Hematopoietic multipotent progenitor cell treated with erythropoietin and hydrocortisone succinate and interleukin-3 and kit ligand, for 17 days (in vitro differentiated cells): ENCODE measurements at places on chromosomes 7 and 10.

- DNase-seq, result no peak
Measured at GRCh38 chr7:31647511-31647910, 39.5 kb upstream of the PPP1R17 start.

DNA sequence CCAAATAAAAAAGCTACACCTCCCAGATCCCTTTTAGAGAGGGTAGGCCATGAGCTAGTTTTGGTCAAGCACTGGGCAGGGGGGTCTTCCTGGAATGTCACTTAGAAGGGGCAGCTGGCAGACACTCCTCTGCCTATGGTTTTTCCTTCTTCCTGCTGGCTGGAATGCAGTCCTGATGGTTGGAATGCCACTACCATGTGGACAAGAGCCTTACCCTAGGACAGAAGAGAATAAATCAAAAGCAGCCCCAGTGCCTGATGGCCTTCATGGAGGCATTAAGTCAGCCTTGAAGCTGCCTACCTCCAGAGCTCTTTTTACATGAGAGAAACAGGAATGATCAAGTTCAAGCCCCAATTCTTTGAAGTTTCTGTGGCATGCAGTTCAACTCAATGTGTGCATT, 43.5 kb upstream of the SORBS1 start:
- no peak for DNase-seq

DNA sequence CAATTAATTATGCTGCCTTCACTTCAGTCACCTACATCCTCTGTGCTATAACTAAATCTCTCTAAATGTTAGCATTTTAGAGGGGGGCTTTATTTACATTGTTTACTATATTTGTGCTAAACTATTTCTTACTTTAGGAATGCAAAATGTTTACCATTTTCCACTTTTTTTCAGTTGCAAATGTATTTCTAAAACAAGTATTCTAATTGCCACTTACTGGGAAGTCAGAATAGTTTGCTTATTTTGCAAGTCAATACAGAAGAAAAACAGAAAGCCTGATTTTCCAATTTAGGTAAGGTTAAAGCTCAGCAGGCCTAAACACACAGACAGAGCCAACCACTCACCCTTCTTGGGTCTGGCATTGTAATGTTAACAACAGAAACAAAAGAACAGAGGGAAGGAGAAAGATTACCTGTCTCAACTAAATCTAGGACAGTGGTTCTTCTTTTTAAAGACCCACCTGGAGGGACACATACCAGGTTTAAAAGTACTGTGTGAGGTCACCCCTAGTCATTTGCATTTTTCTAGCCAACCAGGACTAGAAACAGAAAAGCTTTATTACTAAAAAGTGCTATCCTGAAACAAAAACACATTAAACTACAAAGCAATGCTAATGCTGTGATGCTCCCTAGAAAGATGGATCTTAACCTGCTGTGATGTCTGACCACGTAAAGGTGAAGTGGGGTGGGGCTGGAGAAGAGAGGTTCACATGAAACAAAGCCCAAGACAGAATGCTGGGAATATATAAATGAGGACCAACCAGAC, 178.2 kb downstream of the SLC25A13 start:
- no peak for DNase-seq

DNA sequence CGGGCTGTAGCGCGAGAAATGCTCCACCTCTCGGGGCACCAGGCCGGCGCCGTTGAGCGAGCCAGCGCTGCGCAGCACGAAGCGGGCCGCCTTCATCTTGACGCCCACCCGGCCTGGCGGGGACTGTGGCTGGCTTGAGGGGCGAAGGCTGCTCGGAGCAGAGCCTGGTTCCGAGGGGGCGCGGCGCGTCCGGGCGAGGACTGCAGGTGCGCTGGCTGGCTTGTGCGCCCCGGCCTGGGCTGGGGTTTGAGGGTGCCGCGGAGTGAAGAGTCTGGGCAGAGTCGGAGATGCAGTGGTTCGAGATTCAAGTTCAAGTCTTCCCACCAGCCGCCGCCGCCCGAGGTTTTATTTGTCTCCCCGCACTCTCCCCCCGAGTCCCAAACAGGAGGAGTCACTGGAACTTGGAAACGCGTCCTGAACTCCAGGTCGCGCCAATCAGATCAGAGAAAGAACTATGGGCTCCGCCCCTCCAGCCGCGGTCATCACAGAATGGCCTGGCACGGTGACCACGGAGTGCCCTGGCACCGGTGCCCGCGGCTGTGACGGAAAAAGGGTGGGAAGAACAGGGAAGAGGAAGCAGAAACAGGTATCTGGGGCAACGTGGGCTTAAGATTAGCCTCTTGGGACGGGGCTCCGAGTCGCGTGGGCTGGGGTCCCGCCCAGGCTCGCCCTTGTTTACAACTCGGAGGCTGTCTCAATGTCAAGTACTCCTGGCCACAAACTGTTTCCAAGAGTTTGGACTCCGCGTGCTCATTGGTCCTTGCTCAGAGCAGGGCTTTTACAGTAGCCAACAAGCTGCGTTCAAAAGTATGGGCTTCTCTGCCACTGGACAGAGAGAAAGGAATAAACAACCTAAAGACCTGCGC, at the start of gene PDK4:
TSS of gene PDK4 (minus strand) at position 319 of the 866 bp plus-strand sequence. CDS start at position 96, 223 bp downstream.
- no peak for DNase-seq

- DNase-seq, result no peak
Measured at GRCh38 chr7:106615808-106616707, 44.9 kb downstream of the CCDC71L start.

- no peak for DNase-seq
Measured at GRCh38 chr7:12643001-12643643, 44.3 kb upstream of the ARL4A start.

DNA sequence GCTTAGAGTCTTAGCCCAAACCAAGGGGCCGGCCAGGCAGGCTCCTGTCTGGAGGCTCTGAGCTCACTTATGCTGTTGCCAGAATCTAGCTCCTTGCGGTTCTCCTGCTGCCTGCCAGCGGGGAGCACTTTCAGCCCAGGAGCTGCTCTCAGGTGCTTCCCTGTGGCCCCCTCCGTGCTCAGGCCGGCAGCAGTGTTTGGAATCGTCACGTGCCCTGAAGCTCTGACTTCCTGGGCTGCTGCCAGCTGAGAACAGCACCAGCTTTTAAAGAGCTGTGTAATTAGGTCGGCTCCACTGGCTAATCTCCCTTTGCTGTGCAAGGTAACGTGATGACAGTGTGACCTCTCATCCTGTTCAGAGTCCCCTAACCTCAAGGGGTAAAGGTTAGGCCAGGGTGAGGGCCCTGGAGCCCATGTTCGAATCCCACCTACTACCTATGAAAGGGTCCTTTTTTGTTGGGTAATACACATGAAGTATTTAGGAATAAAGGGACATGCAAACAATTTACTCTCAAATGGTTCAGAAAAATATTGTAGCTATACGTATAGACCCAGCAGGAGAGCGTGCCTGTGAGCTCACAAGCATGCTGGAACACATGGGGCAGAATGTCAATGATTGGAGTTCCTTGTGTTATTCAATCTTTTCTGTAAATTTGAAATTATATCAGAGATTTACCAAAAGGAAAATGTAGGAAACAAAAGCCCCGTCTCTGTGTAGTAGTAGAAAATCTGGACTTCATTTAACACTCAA, 16.6 kb downstream of the ZNF862 start:
- DNase-seq, result no peak

DNA sequence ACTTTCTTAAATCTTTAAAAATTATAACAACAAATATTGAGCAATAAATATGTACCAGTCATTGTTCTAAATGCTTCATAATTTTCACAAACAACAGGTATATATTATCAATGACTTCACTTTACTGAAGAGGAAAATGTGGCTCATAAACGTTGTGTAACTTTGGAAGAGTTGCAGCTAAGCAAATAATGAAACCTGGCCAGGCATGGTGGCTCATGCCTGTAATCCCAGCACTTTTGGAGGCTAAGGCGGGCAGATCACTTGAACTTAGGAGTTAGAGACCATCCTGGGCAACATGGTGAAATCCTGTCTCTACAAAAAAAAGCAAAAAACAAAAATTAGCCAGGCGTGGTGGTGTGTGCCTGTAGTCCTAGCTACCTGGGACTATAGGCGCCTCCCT, 71.9 kb upstream of the AMPH start:
- no peak for DNase-seq

DNA sequence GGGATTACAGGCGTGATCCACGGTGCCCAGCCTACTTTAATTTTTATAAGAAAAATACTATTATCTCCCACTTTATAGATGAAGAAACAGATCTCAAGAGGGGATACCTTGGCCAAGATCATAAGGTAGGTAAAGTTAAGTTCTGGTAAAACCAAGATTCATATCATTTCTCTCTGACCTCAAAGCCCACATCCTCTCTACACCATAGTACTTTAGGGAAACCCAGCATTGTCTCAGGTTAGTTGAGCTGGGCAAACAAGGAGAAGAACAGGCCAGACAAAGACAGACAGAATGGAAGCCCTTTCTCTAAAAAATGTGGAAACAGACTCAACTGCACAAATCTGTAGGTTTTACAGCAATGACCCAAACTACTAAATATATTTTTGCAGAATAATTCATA, 197.7 kb upstream of the FRMD4A start:
- no peak for DNase-seq

GRCh38 chr10:17607603-17608332, 9.4 kb downstream of the HACD1 start:
- DNase-seq, result peak; percentile 83

- no peak for DNase-seq
Measured at GRCh38 chr7:106167439-106168136, 55.5 kb upstream of the SYPL1 start.

DNA sequence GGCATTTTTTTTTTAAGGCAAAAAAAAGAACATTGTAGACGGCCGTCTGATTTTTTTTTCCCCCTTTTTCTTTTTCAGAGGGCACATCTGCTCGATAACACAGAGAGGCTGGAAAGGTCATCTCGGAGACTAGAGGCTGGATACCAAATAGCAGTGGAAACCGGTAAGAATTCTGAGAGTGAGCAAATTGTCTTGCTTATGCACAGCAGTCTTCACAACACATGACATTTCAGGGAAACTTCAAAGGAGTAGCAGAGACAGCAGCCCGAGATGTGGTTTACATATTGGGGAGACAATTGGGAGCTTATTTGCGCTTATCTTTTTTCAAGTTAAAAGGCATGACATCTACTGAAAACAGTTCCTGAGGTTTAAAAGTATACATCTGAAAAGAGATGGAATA, 91.2 kb downstream of the VTI1A start:
- DNase-seq, result no peak

DNA sequence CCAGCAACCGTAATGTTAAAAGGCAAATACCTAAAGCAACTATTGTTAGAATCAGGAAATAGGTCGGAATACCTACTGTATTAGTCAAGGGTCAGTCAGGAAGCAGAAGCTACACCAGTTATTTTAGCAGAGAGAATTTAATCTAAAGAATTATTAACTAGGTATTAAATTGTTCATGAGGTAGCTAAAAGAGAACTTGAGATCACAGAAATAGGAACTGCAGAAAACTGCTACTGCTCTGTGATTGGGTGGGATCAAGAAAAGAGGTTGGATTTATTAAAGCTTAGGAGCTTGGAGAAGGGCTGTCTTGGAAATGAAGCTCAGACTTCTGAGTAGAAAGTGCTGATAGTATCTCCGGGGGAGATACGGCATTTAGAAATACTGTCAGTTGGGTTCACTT, 20.0 kb upstream of the ZNF438 start:
- DNase-seq, result no peak

DNA sequence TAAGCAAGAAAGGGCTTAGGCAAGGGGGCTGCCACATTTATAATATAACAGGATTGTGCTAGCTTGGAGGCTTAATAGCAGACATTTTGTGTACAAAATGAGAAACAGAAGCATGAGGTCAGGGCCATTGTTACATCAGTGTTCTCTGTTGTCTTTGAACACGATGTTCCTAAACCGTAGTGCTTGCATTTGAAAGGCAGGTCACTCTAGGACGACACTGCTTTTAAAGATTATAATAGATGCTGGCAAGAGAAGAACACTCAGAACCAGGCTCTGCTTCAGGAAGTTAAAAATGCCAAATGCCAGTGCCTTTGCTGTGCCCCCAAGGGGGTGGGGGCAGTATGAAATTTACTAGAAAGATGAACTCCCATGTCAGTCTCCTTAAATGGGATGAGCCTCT, 91.1 kb downstream of the SORCS3 start:
- no peak for DNase-seq

- DNase-seq, result peak; percentile 66
Measured at GRCh38 chr10:87860156-87860795, 3.1 kb downstream of the KLLN start.

GRCh38 chr10:63010203-63010602, 122.9 kb upstream of the NRBF2 start:
- no peak for DNase-seq

- no peak for DNase-seq
Measured at GRCh38 chr10:123783296-123783695, 108.3 kb downstream of the CPXM2 start.

- no peak for DNase-seq
Measured at GRCh38 chr10:75544993-75545706, 113.7 kb downstream of the LRMDA start.

DNA sequence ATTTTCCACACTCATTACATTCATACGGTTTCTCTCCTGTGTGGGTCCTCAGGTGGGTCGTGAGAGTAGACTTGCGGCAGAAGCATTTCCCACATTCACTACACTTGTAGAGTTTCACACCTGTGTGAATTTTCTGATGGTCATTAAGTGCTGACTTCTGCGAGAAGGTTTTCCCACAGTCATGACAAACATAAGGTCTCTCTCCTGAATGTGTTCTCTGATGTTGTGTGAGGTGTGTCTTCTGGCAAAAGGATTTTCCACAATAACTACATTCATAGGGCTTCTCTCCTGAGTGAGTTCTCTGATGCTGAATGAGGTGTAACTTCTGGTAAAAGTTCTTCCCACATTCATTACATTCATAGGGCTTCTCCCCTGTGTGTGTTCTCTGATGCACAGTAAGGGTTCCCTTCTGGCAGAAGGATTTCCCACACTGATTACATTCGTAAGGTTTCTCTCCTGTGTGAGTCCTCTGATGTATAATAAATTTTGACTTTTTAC, 15.1 kb downstream of the ZNF12 start:
- DNase-seq, result no peak

- DNase-seq, result no peak
Measured at GRCh38 chr7:151936207-151936606, 20.0 kb upstream of the GALNTL5 start.

DNA sequence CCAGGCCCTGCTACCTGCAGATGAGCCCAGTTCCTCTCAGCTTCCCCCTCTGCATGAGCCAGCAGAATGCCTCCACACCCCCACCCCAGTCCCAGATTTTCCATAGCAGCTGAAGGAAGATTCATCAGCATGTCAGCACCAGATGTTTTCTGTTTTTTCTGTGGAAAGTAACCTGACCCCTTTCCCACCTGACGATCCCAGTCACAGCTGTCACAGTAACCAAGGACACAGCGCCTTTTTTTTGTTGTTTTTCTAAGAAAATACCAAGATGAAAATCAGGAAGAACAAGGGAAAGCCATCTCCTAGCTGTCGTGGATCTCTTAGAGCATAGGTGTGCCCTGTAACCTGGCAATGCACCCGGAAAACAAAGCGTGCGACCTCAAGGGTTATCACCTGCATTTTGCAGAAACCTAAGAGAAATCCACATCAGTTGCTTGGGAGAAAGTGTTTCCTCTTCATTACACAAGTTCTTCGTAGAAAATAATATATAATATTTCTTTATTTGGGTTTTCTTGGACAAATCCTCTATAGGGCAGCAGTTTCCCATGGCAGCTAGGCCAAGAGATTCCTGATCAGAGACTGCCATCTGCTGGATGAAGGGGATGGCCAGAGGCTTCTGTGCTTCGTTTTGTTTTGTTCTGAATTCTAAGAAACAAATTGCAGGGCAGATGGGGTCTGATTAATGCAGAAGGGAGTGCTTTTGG, 401.9 kb downstream of the TNS3 start:
- DNase-seq, result peak; percentile 8

- DNase-seq, result no peak
Measured at GRCh38 chr7:40839881-40840280, 705.1 kb downstream of the SUGCT start.

GRCh38 chr7:41965951-41966505, 263.1 kb upstream of the INHBA start:
- DNase-seq, result no peak
